ENCODE measurements at places on chromosomes 6 and 20.

- DNase-seq: no peak
Observed at GRCh38 chr6:111763381-111763780, 109.9 kb downstream of the FYN start.

DNA sequence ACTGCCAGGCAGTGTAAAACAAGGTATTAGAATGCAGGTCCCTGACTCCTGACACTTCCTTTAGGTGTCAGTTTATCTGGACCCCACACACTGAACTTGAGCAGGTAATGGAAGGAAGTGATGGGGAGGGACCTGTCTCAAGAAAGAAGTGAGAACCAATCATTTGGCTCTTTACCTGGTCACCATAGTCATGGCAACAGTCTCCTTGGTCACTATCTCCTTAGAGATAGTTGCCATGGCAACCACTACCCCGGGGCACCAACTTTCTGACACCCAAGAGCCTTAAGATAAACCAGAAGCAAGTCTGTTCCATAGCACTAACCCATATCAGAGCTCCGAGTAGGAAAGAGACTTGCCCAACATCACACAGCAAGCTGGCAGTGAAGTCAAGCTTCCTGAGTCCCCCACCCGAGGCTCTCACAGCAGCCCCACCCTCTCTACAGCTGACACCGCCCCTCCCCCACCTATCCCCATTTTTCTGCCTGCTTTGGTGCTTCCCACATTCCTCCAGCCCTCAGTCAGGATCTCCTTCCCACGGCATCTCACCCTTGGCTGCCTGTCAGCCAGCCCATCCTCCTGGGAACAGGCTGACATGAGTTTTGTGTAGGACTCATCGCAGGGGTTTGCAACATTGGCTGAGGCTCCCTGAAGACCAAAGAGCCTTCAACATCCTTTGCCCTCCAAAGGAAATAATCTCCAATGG, 16.3 kb upstream of the HM13 start:
- DNase-seq: no peak

GRCh38 chr6:143575901-143576426, 64.4 kb upstream of the FUCA2 start:
- DNase-seq: no peak

DNA sequence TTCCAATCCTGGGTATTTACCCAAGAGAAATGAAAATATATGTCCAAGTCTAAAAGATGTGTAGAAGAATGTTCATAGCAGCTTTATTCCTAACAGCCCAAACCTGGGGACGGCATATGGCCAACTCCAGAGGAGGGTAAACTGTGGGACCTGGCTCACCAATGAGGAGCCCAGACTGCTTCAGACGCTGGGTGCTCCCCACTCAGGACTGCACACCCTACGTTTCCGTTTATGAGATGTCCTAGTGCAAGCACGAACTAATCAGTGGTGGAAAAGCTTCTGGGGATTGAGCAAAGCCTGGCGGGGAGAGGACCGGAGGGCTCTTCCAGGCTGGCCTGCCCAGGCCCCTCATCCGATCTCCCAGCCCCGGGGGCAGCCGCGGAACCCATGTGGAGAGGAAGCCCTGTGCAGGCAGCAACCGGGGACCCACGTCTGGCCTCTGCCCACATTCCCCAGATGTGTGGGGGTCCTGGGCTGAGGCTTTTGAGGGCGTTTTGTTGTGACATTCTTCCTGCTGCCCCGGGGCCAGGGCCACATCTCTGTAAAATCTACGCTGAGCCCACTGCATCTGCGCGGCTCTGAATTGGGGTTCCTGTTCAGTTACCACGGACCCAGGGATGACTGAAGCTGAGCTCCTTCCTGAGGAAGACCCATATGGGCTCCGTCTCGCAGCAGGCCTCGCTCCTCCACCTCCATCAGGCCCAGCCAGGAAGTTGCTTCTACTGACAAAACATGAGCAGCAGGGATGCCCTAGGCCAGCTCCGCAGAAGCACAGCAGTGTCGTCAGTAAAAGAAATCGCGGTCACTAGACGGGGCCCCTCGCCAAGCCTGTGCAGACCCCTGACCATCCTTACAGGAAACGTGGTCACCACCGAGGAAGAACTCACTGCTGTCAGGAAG, 188.0 kb downstream of the DLL1 start:
- DNase-seq: no peak

DNA sequence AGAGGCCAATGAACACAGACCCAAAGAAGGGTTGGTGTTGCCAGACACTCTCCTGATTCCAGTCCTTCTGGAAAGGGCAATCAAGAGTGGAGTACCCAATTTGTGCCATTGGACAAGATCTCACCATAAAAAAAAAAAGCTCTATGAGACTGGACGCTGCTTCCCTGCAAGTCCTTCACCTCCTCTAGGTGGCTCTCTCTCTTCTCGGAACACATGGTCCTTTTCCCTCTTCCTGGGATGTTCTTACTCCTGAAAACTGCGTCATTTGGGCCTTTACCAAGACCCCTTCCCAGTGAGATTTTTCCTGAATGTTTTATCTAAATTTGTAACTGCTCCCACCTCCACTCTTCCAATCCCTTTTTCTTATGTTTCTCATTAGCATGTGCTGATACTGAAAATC, 280.8 kb downstream of the FOXA2 start:
- DNase-seq: no peak

DNA sequence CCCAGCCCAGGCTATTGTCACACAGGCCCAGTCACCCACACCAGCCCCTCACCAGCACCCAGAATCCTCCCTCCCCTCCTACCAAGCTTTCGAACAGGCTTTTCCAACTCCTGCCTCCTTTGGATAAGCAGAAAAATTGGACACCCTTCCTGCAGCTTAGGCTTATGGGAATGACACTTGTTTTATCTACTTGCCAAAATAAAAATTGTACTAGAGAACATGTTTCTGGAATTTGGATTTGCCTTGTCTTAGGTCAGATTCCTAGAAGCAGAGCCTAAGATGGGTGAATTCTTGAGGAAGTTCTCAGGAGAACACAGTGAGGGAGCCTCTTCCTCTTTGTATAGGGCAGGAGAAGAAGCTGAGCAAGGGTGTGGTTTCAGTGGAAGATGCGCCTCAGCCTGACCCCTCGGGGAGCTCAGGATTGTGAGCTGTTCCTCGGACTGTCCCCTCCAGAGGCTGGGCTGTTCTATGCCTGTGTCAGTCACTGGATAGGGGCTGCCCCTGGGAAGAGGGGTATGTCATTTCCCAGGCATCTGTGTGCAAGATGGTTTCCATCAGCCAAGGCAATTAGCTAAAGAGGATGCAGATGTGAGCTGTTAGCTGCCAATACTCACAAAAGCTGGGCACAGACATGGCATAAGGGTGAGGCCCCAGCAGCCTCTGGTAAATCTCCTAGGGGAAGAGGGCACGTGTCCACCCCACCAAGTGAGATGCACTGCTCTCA, 33.9 kb downstream of the ITPR3 start:
- no peak for DNase-seq

- DNase-seq: no peak
Observed at GRCh38 chr6:6984585-6985366, 123.0 kb upstream of the RREB1 start.

DNA sequence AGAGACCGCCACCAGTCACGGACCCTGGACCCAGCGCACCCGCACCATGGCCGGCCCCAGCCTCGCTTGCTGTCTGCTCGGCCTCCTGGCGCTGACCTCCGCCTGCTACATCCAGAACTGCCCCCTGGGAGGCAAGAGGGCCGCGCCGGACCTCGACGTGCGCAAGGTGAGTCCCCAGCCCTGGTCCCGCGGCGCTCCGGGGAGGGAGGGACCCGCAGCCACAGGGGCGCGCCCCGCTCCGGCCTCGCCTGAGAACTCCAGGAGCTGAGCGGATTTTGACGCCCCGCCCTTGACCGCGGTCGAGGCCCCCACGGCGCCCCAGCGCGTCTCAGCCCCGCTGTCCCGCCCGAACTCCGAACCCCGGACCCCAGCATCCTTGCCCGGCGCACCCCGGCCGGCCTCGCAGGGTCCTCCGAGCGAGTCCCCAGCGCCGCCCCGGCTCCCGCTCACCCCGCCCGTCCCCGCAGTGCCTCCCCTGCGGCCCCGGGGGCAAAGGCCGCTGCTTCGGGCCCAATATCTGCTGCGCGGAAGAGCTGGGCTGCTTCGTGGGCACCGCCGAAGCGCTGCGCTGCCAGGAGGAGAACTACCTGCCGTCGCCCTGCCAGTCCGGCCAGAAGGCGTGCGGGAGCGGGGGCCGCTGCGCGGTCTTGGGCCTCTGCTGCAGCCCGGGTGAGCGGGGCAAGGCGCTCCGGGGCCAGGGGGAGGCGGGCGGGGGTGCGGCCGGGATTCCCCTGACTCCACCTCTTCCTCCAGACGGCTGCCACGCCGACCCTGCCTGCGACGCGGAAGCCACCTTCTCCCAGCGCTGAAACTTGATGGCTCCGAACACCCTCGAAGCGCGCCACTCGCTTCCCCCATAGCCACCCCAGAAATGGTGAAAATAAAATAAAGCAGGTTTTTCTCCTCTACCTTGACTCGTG, at the start of gene OXT:
Gene OXT, plus strand, starts transcription at position 11 of the 920 bp plus-strand sequence. Its CDS starts 36 bp downstream, at position 47.
- DNase-seq: peak; percentile 76

DNA sequence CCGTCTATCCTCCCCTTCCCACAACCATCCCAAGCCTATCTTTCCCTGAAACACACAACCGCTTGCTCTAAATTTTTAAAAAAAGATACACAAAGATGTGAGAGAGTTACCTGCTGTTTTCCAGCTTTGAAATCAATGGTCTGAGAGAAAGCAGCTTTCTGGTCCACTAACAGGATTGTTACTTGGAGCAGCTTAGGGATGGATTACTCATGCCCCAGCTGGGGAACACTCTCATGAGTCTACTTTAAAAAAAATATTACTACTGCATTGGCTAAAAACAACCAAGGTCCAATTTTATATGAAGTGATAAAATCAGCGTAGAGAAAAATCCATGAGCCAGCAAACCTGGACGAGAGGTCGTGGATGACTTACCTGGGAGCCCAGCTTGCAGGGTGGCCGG, 29.6 kb upstream of the FOXC1 start:
- no peak for DNase-seq

- DNase-seq: peak; percentile 87
Observed at GRCh38 chr20:63009045-63009961, 2.5 kb upstream of the BHLHE23 start.

GRCh38 chr20:50470264-50470858, 39.8 kb upstream of the PTPN1 start:
- no peak for DNase-seq

GRCh38 chr6:32852844-32853540, 512 bp downstream of the TAP1 start:
- DNase-seq: peak; percentile 56

GRCh38 chr6:82842721-82843120, 222.9 kb downstream of the UBE3D start:
- DNase-seq: no peak
